ENCODE measurements at places on chromosomes 1 and 21.

DNA sequence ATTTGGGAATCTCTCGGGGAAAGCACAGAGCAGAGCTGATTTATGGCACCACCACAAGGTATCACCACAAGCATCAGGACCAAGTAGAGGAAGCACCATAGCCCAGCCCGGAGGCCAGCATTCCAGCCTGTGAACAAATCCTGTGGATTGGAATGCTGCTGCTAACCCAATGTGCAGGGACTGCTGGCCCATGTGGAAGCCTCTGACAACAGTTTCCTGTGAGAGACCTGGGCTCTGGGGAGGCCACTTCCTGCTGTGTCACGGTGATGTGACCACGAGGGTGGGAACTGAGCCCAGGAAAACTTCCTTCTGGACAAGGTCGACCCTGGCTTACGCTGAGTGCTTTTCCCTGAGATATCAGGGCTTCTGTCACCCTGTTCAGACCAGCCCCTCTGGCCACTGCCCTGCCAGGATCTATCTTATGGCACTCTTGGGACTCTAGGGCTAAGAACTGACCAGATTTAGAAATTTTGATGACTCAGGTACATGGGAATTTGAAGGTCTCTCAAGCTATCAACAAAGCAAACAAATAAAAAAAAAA lies 88.3 kb upstream of the NGF start:
- no peak for DNase-seq

DNA sequence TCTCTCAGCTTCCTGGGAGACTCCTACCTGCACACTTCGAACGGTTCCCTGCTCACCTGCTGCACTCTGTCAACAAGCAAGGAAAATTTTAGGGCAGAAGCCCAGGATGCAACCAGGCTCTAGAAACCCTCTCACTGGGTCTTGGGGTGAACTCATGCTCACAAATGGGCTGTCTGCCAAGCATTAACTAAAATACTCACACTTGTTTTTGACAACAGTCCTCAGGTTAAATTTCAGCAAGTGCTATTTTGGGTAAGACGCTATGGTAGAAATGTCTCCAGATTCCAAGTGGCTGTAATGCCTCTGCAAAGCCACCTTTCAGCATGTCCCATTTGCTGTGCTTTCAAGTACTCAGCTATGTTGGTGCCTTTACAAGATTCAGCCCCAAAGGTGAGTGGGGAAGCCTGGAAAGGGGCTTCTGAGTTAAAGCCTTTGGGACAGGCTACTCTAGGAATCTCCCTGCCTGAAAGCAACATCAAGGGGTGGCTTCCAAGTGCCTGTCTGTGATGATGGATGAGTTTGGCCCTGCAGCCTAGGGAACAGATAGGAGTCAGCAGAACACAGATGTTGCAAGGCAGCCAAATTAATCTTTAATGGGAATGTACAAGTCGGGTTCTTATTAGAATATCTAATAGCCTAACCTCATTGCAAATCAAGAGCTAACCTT lies 211.9 kb upstream of the SPAG17 start:
- no peak for DNase-seq

DNA sequence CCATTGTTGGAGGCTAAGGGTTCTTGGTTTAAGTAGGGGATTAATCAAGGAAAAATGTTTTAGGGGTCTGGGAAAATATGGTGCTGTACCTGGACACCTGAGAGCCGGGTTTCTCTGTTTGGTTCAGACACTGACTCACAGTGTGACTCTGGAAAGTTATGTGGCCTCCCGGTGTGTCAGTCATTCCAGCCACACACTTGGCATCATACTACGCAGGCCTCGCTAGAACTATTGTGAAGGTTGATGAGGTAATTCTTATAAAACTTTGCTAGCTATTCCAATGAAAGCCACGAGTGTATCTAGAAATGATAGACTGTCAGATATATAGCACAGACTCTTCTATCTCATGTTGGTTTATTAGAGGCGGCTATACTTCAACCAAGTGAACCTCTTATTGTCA lies 4.8 kb upstream of the CAMSAP2 start:
- DNase-seq: no peak

- DNase-seq: no peak
These were observed 368.8 kb upstream of the ADGRL4 start for GRCh38 chr1:79375352-79375751.

GRCh38 chr1:32307324-32307723 lies 15.4 kb downstream of the HDAC1 start:
- DNase-seq: no peak

DNA sequence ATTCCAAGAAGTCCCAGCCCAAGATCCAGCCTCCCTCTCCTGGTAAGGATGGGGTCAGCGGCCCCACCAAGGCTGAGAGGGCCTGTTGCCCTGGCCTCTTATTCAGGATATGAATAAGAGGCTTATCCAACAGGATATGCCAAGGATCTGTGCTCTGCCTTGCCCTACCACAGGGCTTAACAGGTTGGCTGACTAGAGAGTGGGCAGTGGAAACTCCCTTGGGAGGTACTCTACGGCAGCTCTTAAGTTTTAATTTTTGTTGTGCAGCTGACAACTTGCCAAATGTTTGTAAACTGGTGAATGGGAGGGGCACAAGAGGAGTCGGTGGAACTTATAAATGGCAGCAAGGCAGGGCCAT lies 16.5 kb upstream of the PIGV start:
- no peak for DNase-seq

DNA sequence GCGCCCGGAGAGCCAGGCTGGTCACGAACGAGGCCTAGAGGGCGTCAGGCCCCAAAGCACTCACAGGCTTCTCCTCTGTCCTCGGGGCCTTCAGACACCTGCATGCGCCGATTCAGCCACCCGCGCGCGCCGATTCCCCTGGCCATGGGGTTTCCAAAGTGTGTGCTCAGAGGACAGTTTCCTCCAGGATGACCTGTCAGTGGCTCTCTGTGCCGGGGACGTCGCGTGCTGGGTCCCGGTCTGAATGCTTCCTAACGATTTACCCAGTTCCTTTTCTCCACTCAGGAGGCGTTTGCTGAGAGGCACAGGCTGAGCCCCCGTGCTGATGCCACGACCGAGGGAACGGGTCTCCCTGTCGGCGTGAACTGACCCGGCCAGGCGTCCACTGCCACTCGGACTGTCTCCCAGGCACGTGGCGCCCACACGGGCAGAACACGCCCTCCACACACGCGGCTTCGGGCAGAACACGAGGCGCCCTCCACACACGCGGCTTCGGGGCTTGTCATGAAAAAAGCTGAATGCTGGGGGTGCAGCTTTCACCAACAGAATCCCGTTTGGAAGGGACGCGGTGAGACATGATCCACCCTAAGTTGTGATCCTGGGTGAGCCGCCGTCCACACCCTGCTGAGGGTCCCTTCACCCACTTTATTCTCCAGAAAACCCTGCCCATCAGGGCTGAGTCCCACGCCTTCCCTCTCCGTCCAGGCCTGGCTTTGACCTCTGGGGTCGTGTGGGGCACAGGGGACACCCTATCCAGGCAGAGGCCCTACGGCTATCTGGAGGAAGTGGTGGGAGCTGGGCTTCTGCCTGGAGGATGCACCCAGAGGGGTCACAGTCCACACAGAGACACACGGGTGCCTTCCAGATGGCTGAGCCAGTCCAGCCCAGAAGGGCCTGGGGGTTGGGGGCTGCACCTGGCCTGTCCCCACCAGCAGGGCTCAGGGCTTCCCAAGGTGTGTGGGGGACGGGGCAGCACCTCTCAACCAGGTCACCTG lies 56.1 kb downstream of the COL6A1 start:
- DNase-seq: no peak

GRCh38 chr1:10653370-10654125 lies 142.9 kb downstream of the CASZ1 start:
- no peak for DNase-seq

DNA sequence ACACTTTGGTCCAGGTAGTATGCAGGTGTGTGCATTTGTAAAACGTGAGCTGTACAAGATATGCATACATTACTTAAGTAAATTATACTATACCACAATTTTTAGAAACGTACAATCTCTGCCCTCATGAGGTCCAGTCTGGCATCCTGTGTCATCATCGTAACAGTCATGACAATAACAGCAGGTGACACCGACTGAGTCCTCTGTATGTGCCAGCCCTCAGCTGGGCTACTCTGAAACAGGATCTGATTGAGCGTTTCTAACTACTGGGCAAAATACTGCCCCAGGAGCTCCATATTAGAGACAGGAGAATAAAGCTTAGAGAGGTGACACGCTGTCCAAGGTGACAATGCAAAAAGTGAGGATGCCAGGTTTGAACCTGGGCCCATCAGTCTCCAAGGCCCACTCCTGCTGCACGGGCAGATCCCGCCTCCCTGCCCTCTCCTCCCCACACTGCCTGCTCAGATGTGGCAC lies 47.2 kb upstream of the ECE1 start:
- no peak for DNase-seq

- DNase-seq: no peak
These were observed 11.7 kb downstream of the TAGLN2 start for GRCh38 chr1:159913451-159914192.

DNA sequence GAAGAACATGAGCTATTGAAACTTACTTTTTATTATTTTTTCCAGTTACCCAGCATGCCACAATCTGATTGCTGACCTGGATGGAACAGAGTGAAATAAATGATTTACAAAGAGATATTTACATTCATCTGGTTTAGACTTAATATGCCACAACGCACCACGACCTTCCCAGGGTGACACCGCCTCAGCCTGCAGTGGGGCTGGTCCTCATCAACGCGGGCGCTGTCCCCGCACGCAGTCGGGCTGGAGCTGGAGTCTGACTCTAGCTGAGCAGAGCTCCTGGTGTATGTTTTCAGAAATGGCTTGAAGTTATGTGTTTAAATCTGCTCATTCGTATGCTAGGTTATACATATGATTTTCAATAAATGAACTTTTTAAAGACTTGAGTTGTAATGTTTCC lies 243.9 kb downstream of the SDCCAG8 start:
- DNase-seq: no peak

GRCh38 chr1:6396998-6397397 lies 3.4 kb upstream of the ACOT7 start:
- no peak for DNase-seq

- DNase-seq: no peak
These were observed 37.2 kb upstream of the AGO1 start for GRCh38 chr1:35845766-35846165.

GRCh38 chr21:15837645-15838044 lies 107.9 kb downstream of the USP25 start:
- no peak for DNase-seq

GRCh38 chr1:111209622-111210021 lies 9.2 kb upstream of the DENND2D start:
- DNase-seq: no peak

DNA sequence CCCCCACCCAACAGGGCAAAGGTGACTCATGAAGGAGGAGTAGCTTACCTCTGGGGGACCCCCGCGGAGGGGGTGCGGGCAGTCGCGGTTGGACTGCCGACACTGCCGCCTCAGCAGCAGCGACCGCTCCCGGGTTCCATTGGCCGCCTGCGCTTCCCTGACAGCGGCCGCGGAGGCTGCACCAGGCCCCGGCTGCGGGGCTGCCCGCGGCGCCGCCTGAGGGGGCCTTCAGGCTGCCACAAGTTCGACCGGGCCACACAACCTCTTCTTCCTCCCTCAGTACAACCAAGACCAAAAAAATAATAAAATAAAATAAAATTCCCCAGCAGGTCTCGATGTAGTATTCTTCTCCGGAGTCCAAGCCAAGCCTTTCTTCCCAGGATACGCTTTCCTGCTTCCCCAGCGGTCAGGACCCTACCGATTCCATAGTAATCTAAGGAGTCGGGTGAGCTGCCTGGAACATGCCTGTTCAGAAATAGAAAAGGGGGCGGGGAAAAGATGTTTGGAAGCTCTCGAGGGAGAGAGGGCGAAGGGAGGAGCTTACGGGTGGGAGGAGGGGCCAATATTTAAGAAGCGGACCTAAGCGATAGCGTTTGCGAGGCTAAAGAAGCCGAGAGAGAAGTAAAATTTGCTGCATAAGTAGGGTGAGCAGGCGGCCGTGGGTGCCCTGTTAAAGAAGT lies at the start of gene PI4KB:
TSS of gene PI4KB (minus strand) at position 194 of the 680 bp plus-strand sequence. CDS start 10,935 bp downstream, outside the sequence.
- DNase-seq: peak; percentile 72

DNA sequence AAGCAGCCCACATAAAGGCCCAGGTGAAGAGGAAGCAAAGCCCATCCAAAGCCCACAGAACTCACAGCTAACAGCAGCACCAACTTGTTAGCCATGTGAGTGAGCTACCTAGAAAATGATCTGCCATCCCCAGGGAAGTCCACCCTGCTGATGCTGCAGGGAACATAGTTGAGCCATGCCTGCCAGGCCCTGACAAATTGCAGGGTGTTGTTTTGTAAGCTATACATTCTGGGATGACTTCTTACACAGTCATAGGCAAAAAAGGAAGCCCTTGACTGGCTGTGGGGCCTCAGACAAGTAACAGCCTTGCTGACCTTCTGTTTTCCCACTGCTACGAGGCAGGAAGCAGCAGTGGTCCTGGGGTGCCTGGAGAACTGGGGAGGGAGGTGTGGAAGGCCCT lies 262.7 kb downstream of the MATN1 start:
- DNase-seq: no peak

DNA sequence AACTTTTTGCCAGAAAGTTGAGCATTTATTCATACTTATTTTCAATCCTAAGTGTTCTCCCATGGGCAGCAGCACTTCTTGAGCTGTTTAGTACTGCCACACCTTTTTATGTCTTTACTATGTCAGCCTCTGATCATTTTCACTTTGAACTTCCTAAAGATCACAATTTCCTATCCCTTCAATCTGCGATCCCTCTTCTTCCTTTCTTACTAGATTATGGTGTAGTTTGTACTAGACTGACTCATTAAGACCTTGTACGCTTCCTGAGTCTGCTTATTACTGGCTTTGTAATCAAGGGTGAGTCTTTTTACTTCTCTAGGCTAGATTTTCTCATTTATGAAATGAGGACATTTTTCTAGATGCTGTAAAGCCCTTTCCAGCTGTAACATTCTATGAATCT lies 55.1 kb downstream of the LRIG2 start:
- DNase-seq: no peak

- no peak for DNase-seq
These were observed 150.0 kb downstream of the TOMM20 start for GRCh38 chr1:234978397-234979295.
